Fibroblast of skin of back (primary cell): ENCODE measurements at places on chromosomes 2 and 18.

- DNase-seq: no peak
These were observed 39.4 kb upstream of the ZNF804A start for GRCh38 chr2:184558713-184559464.

GRCh38 chr18:50262977-50263376, 3.3 kb downstream of the CFAP53 start:
- DNase-seq: no peak

DNA sequence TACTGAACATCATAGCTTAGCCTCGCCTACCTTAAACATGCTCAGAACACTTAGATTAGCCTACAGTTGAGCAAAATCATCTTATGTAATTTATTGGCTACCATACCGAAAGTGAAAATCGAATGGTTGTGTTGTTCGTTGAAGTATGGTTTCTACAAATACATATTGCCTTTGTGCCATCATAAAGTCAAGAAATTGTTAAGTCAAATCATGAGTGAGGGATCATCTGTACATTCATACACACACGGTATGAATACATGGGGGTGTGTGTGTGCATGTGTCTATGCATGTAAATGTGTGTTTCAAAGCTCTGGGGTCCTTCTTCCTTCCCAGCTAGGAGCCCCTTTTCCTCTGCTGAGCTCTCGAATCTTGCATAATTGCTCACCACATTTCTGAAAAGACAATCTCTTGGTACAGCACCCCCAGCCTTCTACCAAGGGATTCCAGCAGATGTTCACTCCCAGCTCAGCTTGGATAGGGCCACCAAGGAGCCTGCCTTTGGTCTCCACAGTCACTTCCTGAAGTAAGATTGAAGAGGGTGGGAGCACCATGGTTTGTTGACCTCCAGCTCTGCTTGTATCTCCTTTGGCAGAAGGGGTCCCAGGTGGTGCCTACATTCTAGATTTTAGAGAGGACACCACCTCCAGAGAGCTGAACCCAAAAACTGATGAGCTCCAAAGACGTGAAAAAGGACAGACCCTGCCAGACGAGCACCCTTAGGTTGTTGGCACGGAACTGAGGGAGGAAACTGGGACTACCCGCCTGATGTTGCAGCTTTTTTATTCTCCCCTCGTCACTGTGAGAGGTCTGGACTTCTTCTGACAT, 33.2 kb upstream of the CYP1B1 start:
- no peak for DNase-seq

DNA sequence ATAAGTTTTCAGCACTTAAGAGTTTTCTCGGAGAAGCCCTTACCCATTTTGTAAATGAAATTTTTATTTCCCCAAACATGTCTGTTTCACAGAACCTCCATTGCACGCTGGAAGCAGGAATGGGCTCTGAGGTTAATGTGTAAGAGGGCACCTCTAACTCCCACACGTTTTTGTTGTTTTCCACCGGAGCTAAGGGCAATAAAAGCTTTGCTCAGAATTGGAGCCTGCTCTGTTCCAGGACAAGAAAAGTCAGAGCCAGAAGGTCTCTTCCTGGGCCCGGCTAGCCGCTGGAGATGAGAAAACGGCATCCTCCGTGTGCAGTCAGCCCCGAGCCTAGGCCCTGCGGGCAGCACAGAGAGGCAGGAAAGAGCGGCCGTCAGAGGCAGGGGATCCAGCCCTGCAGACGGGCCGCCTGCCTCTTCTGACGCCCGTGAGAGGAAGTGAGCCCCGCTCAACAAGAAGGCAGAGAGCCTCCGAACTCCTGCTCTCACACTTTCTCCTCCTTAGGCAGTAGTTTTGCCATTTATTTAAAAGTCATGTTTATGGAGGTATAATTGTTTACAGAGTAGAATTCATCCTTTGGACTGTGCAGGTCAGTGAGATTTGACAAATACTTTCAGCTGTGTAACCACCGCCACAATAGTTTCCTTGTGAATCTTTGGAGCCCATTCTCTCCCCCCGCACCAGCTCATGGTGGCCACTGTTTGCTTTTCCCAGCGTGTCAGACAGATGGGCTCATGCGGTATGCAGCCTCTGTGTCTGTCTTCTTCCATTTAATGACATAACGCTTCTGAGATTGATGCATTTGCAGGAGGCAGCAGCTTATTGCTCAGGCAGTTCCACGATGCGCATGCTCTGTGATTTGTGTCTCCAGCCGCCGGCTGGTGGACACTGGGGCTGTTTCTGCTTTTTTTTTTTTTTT, 117.3 kb downstream of the GALR1 start:
- DNase-seq: peak; percentile 76

DNA sequence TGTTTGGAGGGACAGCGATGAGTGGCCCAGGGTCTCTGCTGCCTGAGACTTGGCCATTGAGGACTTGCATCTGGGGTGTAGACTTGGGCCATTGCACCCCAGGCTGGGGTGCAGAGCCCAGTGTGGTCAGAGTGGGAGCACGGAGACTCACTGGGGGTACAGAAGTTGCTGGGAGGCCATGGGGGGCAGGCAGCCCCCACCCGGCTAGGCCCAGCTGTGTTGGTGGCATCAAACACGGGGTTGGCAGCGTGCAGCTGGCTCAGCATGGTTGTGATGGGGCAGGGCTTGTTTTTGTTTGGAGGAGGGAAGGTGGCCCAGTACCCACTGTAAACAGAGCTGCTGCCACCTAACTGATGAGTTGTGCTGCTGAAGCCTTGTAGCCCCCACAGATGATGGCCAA, 42.1 kb downstream of the GLI2 start:
- DNase-seq: no peak

- no peak for DNase-seq
These were observed 53.0 kb downstream of the ZC3H8 start for GRCh38 chr2:112201696-112202430.
